ENCODE measurements at places on chromosomes 11 and 22.

- no peak for DNase-seq
These were observed 39.2 kb upstream of the DMC1 start for GRCh38 chr22:38608992-38609750.

DNA sequence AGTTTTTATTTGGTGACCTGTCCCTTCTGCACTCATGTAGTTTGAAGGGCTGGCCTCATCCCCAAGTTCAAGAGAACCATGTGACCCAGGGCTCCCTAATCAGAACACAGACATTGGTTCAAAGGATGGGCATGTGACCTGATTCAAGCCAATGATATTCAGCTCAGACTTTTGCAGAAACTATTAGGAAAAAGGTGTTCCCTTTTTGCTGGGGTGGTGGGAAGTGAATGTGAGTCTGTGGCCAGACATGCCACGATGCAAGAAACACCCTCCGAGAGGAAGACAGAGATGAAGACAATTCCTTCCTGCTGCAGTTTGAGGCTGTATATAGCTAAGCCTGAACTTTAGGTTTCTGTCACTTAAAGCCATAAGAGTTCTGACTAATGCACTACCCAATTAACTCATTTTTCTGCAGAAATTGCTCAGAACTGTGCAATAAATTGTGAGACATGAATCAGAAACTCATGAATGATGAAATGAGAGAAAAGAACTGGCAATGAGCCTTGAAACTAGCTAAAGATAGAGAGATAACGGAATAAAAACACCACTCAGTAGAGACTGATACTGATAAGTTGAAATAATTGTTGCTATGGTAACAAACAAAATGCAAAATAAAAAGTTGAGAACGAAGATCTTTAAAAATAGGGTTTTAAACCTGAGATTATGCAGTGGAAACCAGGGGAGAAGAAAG is 9.2 kb upstream of the MAPK1 start:
- DNase-seq = no peak

GRCh38 chr11:135073870-135074269 is 661.8 kb upstream of the B3GAT1 start:
- DNase-seq = no peak

GRCh38 chr22:26485806-26486390 is 2.2 kb downstream of the SRRD start:
- no peak for DNase-seq

DNA sequence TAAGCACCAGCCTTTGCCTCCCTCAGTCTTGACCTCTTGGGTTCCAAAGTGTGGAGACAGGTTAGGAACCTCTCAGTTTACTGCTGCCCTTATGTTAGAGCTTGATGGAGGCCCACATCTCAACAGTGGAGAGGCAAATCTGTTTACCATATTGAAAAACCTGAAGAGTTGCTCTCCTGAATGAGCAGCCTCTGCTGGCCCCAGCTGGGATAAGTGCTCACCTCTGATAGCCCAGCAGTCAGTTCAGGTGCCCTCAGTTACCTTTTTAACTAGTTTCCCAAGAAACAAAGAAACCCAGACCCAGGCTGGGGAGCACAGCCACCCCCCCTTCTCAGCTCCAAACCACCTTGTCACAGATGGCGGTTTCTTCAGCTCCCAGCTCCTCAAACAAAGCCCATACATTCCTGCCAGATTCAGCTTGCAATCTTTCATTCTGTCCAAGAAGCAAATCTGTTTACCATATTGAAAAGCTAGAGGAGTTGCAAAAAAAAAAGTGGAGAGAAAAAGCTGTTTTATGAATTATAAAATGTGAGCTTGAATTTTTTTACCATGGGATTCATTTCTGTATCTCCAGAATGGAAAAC is 57.2 kb downstream of the PPFIBP2 start:
- DNase-seq = no peak

- no peak for DNase-seq
These were observed 261.2 kb upstream of the UBASH3B start for GRCh38 chr11:122394313-122394712.

GRCh38 chr11:134151083-134151747 is 72.6 kb downstream of the NCAPD3 start:
- no peak for DNase-seq

DNA sequence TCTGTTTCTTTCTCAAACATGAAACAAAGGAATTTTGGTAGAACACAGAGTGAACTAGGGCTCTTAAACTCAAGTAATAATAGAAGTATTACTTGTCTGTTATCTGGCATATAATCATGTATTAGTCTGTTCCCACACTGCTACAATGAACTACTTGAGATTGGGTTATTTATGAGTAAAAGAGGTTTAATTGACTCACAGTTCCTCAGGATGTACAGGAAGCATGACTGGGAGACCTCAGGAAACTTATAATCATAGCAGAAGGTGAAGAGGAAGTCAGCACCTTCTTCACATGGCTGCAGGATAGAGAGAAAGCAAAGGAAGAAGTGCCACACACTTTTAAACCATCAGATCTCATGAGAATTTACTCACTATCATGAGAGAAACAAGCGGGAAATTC is 273.4 kb downstream of the ETS1 start:
- no peak for DNase-seq

DNA sequence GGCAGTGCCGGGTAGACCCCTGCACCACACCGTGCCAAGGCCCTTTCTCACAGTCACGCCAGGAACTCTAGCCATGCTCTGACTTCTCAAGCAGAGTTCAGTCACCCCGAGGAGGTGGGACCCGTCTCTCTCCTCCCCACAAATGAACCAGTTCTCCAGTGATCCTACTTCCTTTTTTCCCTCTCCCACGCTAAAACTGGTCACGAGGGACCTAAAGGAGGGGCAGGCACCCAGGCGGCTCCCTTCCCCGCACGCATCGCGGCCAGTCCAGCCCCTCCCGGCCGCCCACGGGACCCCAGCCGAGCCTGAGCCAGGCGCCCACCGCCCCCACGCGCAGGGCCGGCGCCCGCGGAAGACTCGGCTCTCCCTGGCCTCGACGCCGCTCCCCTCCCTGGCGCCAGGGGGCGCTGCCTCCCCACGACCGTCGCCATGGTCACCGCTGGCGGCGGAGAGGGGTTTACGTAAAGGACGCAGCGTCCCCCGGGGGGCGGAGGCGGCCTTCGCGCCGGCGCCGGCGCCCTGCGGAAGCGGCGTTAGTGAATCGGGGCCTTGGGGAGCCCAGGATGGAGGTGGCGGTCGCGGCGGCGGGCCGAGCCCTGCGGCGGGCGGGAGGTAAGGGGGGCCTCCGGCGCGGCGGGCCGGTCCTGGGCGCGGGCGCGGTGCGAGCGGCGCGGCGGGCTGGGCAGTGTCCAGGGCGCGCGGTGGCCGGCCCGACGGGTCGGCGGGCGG is at the start of gene DAGLA:
Gene DAGLA (plus strand): TSS at position 499 of the 729 bp plus-strand sequence. CDS start 39,765 bp downstream, outside the sequence.
- DNase-seq = peak; percentile 56

- DNase-seq = no peak
These were observed 37.7 kb downstream of the RTL6 start for GRCh38 chr22:44460287-44460686.

- no peak for DNase-seq
These were observed 324.0 kb downstream of the RAB38 start for GRCh38 chr11:87851234-87851633.

DNA sequence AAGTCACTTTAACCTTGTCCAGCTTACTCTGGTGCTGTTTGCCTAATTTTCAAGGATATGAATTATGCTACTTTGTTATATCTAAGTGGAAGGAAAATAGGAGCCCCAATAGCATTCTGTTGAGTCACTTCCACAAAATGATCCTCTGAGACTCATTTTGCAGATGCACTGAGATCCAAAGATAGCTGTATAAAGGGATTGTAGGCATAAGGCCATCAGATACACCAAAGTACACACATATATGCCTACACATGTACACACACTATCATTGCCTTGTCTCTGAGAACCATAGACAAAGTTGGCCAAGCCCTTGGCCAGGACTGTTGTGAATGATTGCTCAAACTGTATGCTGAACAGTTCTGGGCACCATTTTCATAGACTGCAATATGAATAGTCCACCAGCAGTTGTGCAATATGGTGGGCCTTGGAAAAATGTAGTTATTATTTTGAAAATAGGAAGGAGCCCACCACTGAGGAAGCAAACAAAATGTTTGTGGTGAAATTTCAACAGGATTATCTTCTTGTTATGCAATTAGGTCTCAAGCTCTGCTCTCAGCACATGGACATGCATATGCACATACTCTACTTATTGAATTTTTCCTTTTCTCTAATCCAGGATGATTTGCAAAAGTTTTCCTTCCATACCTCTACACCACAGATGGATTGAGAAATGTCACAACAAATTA is 186.0 kb upstream of the CTSC start:
- DNase-seq = no peak

DNA sequence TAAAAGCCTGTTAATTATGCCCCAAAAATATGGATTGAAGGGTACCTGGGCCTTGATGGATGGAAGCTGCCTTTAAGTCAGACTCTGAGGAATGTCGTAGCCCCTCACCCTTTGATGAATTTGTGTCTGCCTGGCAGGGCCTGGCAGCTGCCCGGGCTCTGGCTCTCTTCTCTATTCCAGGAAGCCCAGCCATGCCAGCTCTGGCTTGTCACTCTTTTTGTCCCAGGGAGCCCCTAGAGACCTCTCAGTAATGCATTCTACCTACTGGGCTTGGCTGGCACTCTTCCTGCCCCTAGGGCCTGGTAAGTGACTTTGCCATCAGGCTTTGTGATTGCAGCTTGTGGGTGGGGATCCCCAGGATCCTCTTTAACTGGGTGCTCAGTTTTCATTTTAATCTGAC is 103.8 kb downstream of the GRIK4 start:
- DNase-seq = no peak

- DNase-seq = no peak
These were observed 4.9 kb upstream of the ATP6V1E1 start for GRCh38 chr22:17633217-17633997.

DNA sequence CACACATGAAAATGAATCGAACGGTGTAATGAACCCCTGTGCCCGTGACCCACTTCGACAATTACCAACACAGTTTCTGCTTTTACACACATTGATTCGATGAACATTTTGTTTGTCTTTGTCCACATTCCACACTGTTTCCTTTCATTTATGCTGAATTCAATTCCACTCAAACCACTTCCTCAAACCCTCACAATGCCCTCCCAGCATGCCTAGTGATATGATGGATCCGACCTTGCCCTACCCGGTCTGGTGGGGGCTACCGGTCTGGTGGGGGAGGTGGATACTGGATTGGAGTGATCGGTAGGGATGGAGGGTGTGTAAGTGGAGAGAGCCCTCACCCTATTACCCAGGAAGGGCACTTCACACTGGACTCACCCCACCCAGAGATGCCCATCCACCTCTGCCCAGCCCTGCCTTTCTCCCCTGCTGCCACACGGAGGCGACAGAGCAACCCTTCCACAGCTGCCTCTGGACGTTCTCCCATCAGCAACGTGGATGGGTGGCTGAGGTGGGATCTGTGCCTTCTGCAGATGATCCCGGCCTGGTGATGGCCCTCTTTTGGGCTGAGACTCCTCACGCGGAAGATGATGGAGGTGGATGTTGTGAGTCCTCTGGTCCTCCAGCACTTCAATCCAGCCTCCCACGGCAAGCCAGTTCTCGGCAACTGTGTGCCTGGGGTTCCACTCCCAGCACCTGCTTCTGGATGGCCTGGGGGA is 33.0 kb upstream of the P2RY2 start:
- DNase-seq = peak; percentile 4

GRCh38 chr22:38314933-38315822 is 2.1 kb downstream of the CSNK1E start:
- DNase-seq = no peak

DNA sequence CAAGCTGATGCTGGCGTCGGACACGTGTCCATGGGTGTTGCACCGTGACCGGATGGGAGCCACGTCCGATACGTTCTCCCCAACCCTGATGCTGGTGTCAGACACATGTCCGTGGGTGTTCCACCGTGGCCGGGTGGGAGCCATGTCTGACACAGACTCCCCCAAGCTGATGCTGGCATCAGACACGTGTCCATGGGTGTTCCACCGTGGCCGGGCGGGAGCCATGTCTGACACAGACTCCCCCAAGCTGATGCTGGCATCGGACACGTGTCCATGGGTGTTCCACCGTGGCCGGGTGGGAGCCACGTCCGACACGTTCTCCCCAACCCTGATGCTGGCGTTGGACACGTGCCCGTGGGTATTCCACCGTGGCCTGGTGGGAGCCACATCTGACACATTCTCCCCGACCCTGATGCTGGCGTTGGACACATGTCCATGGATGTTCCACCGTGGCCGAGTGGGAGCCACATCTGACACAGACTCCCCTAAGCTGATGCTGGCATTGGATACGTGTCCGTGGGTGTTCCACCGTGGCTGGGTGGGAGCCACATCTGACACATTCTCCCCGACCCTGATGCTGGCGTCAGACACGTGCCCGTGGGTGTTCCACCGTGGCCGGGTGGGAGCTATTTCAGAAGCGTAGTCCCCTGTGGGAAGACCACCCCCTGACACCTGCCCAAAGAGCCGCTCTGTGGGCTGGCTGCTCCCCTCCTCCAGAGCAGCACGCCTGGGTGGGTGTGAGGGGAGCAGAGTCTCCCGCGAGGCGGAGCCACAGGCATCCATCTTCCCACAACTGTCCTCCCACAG is 20.0 kb downstream of the SELENOO start:
- no peak for DNase-seq

GRCh38 chr11:47285969-47286770 is 16.2 kb downstream of the MADD start:
- DNase-seq = no peak

DNA sequence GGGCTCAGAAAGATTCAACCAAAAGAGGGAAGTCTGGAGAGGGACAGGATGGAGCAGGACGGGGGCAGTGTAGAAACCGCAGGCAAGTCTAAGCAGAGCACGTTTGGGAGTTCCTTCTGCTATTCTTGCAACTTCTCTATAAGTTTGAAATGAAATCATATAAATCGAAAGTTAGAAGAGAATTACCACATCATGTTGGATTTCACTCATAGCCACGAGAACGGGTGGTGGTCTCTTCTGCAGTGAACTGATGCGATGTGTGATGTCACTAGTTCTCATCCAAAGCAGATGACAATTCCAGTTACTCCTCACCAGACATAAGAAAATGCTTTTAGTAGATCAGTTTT is 36.0 kb downstream of the KCNQ1 start:
- DNase-seq = no peak

GRCh38 chr11:58654908-58655296 is 32.4 kb downstream of the CNTF start:
- DNase-seq = no peak

- DNase-seq = no peak
These were observed 20.5 kb downstream of the DAGLA start for GRCh38 chr11:61700720-61701119.

GRCh38 chr22:28207281-28208030 is 288.4 kb upstream of the PITPNB start:
- DNase-seq = no peak

GRCh38 chr11:117641008-117641915 is 155.8 kb downstream of the DSCAML1 start:
- DNase-seq = no peak

DNA sequence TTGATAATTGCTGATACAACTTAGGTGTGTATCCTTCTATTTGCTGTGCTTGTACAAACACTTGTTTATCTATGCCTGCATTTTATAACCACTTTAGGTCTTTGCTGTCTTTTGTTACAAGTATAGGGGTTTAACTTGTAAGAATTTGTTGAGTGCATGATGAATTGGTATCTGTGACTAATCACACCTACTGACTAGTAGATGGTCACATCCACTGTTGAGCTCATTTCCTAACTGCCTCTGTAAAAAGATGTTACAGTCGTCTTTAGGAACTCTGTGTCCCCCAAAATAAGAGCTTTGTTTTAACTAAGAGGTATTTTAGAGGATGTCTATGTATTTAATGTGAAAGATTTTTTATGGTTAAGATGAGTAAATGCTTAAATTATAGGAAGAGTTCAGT is 60.5 kb downstream of the HIPK3 start:
- no peak for DNase-seq

- no peak for DNase-seq
These were observed 1.1 kb upstream of the BIRC2 start for GRCh38 chr11:102345904-102346303.

- DNase-seq = no peak
These were observed 5.9 kb downstream of the RNF215 start for GRCh38 chr22:30381264-30381663.

All from stimulated activated CD8-positive, alpha-beta memory T cell treated with anti-CD3 and anti-CD28 coated beads, Interleukin-15, amount 100 ng/mL, for 1 hour (primary cell).